ENCODE measurements at places on chromosomes 2 and 18.

- DNase-seq, result no peak
These were observed 40.2 kb upstream of the EML4 start for GRCh38 chr2:42128721-42129486.

DNA sequence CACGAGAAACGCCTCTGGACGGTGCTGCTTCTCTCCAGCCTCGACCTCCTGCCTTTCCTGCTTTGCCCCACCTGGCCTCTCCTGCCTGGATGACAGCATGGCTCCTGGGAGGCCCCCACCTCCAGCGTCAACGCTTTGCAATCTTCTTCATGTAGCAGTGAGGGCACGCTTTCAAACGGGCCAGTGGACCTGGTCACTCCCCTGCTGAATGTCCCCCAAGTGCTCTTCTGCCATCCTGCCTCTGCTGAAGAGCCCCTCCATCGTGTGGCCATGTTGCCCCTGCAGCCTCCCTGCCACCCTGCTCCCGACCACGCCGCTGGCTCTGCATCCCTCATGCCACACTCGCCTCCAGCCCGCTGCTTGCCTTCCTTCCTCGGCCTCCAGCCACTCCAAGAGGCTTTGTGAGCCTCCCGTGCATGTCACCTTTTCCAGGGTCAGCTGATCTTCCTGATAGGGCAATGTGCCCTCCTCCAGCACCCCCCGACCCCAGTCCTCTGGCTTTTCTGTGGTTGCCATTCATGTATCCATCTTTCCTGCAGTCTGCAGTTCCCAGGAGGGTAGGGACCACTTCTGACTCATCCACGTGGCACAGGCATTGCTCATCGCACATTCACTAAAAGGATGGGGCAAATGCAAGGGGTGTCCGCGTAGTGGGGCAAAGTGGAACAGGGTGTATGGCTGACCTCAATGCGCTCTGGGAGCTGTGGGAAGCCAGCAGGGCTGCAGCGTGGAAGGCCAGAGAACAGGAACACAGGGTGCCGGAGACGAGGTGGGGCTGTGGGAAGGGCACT, 268.8 kb downstream of the TWIST2 start:
- no peak for DNase-seq

DNA sequence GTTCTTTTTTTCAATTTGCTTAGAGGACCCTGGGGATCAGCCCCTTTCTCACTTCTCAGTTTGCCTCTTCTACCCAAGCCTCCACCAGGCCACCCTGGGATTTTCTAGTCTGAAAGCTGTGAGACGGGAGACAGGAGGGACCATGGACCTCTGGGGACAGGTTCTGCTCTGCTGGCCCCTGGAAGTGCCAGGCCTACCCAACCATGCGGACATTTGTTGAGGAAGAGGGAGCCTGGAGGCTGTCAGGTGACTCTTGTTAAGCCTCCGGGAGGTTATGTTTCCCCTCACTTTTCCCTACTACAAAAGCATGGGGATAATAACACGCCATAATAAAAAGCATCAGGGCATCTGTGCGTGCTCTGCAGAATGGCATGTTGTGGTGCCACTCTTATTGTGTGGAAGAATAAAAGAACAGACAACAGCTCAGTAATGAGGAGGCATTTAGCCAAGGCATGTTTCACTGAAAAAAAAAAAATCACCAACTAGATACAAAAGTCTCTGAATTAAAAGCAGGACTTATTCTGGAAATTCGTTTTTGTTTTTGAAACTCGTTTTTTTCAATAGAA, 48.3 kb upstream of the PLA2R1 start:
- no peak for DNase-seq

DNA sequence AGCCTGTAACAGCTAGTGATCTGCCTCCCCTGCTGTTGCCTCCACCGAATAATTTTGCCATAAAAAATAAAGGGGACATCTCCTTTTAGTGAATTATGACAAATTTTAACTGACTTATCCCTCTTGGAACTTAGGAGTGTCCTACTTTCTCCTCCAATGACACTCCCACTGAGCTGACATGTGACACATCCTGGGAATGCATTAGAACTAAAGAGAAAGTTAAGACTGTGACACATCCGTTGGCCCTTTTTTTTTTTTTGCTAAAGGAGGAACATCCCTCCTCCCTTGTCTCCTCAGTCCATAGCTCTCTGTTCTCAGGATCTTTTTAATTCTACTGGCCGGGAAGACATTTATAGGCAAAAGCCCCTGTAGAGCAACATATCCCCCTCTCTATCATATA, 268.2 kb downstream of the NRXN1 start:
- no peak for DNase-seq

GRCh38 chr2:96927405-96928171, 57.7 kb upstream of the SEMA4C start:
- DNase-seq, result no peak

DNA sequence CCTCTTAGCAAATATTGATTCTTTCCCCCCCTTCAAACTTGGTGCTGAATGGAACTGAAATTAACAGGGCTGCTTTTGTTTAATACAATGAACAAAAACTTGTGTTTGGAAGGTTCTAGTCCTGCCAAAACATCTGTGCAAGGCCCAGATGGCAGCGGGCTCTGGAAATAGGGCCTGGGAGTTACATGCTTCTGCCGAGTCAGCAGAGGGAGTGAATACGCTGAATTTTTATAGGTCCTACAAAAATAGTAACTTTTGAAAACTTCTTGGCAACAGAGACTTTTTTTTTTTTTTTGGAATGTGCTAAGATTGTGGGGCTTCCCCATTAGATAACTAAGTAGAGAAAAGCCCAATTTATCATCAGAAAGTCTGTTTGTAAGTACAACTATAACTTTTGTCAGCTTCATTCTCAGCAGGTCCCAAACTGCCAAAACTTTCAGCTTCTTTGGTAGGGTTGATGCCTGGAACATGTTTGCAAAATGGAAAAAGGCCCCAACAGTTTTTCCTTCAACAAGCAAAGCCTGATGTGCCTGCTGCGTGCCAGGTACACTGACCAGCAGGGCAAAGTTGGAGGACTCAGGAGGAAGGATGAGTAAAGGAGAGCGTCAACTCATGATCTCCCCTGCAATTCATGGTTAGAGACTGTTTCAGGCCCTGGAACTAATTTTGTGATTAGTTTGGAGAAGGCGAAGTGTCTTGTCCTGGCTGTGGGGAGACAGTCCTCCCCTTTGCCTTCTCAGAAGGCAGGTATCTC, 45.1 kb upstream of the HDAC4 start:
- no peak for DNase-seq

- no peak for DNase-seq
These were observed 899 bp upstream of the PSTPIP2 start for GRCh38 chr18:46072959-46073358.

GRCh38 chr18:21361307-21361880, 119.4 kb downstream of the GREB1L start:
- no peak for DNase-seq

- no peak for DNase-seq
These were observed 55.1 kb upstream of the ACVR2A start for GRCh38 chr2:147789720-147790119.

DNA sequence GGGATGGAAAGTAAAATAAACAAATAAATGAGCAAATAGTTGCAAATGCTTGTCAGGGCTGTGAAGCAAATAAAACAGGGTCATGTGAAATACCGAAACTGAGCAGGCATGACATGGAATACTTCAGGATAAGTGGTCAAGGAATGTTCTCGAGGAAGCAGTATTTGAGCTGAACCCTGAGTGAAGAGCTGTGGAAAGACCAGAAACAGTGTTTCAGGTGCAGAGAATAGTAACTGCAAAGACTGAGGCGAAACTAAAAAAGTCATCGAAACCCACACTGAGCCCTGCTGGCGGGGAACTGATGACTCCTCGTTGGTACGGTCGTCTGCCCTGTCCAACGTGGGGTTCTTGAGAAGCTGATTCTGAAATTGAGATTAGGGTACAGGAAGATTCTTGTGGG, 27.2 kb upstream of the MYCN start:
- no peak for DNase-seq

- DNase-seq, result no peak
These were observed 553.7 kb upstream of the SYT4 start for GRCh38 chr18:43830947-43831346.

GRCh38 chr2:32553829-32554432, 73.9 kb upstream of the TTC27 start:
- no peak for DNase-seq

- no peak for DNase-seq
These were observed 180.8 kb downstream of the TCF4 start for GRCh38 chr18:55407191-55407590.

- no peak for DNase-seq
These were observed 24.1 kb upstream of the NABP1 start for GRCh38 chr2:191653667-191654391.

GRCh38 chr2:109322111-109322510, 193.1 kb downstream of the SH3RF3 start:
- DNase-seq, result no peak

DNA sequence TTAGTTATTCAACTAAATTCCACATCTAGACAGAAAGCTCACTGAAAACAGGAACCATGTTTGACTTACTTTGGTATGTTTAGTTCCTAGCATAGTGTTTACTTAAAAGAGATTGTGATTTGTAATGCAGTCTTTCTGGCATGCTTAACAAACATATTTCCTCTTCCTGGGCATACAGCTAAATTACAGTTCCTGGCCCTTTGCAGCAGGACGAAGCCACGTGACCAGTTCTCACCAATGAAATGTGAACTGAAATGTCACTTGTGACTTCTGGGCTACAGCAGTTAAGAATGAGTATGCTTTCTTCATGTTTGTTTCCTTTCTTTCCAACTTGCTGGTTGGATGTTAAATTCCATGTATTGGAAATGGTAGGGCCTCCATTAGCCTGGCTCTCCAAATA, 330.5 kb downstream of the FIGN start:
- DNase-seq, result no peak

DNA sequence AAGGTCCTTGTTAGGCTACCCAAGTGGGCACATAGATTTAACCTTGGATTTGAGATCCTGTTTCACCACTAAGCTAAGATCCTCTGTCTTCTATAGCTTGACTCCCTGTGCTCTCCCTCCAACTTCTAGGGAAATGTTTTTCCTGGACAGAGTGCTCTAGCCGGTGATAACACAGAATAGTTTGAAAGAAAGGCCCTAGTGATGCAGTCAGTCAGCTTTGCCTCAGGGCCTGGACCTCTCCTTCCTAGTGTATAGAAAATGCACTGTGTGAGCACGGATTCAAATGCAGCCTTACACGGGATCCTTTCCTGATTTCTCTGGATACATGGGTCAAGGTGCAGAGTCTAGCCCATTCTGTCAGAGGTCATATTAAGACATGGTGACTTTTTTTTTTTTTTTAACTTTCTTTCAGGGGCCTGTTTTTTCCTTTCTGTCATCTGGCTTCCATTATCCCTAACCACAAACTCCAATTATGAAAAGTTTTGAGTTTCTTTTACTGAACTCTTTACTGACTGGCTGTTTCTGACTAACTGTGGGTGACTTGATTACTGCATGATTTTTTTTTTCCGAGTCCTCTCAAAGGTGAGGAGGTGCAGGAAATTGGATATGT, 122.6 kb downstream of the LRP1B start:
- DNase-seq, result no peak

DNA sequence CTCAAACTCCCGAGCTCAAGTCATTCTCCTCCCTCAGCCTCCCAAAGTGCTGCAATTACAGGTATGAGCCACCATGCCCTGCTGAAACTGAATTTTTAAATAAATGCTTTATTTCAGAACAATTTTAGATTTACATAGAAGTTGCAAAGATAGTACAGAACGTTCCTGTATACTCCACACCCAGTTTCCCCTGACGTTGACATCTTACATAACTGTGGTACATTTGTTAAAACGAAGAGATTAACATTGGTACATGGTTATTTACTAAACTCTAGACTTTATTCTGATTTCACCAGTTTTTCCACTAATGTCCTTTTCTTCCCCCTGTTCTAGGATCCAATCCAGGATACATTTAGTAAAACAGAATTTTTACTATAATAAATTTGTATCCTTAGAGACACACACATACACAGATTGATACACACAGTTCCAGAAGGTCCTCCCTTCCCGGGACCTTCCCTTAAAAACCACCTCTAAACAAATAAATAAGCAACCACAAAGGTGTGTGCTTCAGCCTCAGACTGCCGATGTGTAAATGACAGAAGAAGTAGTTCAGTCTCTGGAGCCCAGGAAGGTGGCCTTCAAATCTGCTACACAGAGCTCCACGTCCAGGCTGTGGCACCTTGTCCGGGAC, 6.9 kb downstream of the NEU2 start:
- no peak for DNase-seq
